Sigmoid colon (tissue), 7 donors: ENCODE measurements at places on chromosomes 1 and 21.
A peak's percentile ranks its signal among the peaks of the same experiment; 100 is the strongest.

DNA sequence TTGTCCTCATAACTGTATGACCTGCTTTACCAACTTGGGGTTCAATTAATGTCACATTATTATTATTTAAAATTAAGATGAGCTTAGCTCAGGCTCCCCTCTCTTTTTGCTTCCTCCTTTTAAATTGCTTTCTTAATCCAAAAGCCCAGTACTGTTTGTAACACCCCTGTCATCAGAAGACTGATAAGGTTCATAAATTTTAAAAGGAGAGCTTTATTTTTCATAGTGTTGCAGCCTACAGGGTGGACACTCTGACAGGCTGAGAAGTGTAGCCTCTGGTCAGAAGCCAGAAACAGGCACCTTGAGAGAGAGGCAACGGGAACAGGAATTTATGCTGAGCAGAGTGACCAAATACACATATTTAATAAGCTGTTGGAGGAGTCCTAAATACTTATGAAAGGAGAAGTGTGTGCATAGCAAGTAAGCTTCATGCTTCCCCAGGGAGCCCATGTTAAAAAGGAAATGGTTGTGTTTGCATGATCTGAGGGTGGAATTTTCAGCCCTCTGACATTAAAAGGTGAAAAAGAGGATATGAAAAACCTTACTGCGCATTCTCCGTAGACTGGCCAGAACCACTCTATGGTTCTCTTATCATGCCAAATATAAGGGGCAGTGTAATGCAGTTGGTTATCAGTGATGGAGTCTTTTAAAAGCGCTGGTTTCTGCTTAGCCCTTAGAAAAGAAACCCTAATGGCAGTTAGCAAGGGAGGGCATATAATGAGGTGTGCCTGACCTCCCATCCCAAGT lies 30.5 kb upstream of the FGGY start:
- DNase-seq = no peak
- no peak overlapping the region for H3K4me3 ChIP-seq
- peak overlapping the region; percentile 17 for H3K27ac ChIP-seq

- no peaks in the 10 kb centered on the region for H3K27me3 ChIP-seq
- DNase-seq = no peak
- H3K36me3 ChIP-seq = no peaks in the 10 kb centered on the region
- no peak overlapping the region for H3K27ac ChIP-seq
- H3K4me3 ChIP-seq = no peak overlapping the region
- no peaks in the 10 kb centered on the region for H3K4me1 ChIP-seq
Observed at GRCh38 chr1:105664495-105664894, 1392.0 kb upstream of the PRMT6 start.

DNA sequence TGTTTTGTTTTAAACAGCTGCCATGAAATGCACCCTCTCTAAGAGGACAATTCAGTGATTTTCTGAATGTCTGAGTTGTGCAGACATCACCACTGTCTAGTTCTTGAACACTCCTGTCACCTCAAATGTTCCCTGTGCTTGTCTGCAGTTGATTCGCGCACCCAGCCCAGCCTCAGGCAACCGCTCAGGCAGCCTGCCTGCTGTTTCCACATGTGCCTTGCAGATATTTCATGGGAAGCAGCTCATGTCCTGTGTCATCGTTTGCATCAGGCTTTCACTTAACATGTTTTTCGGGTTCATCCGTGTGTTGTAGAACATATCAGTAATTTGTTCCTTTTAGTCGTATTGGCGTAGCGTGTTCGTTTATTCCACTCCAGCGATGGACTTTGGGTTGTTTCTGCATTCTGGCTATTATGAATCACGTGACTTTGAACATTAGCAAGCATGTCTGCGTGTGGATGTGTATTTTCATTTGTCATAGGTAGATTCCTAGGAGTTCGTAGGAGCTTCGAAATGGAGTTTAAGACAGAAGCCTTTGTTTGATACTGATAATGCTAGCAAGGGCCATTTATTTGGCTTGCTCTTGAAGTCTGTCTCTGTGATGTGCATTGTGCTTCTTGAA lies 12.1 kb downstream of the ADARB1 start:
- no peaks in the 10 kb centered on the region for H3K27me3 ChIP-seq
- no peak overlapping the region for H3K27ac ChIP-seq
- H3K4me1 ChIP-seq = peaks cover 63% of the 10 kb centered on the region
- H3K36me3 ChIP-seq = no peaks in the 10 kb centered on the region
- H3K4me3 ChIP-seq = no peak overlapping the region

- peak overlapping the region; percentile 44 for H3K4me3 ChIP-seq
- peak overlapping the region; percentile 66 for H3K27ac ChIP-seq
- DNase-seq = peak; percentile 84
Observed at GRCh38 chr21:46661211-46661625, 25.7 kb downstream of the PRMT2 start.

DNA sequence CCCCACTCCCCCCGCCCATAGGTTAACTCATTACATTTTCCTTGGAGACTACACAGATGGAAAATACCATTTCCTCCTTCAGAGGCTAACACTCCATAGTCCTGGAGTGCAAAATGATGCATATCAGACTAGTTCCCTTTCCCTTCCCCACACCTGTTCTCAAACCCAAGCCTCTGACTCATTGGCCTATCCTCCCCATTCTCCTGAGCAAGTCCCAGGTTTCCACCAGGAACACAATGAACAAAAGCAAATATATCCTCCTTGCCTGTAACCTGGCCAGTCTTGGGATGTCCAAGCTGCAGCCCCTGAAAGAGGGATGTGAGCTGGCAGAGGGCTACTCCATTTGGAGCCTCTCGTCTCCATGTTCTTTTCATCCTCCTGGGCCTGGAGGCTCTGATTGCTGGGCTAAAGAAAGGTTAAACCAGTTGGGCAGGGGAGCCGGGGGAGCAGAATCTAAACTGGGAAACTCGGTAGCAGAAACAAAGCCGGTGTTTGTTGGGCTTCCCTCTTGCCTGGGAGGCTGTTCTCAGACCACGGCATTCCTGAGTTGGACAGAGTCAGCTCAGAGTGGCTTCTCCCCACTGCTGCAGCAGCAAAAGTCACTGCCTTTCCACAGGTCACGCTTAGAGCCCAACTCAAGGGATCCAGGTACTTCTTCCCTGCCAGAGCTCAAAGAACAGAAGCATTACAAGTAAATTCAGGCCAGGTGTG lies 13.9 kb downstream of the SSR2 start:
- H3K36me3 ChIP-seq = peaks cover 38% of the 10 kb centered on the region
- H3K27ac ChIP-seq = no peak overlapping the region
- DNase-seq = no peak
- no peaks in the 10 kb centered on the region for H3K4me1 ChIP-seq

GRCh38 chr1:154411525-154411924 lies 6.4 kb downstream of the IL6R start:
- DNase-seq = no peak
- peak overlapping the region; percentile 98 for H3K27ac ChIP-seq
- no peaks in the 10 kb centered on the region for H3K36me3 ChIP-seq
- no peak overlapping the region for H3K4me3 ChIP-seq

GRCh38 chr1:162357681-162358266 lies 18.9 kb downstream of the SPATA46 start:
- H3K36me3 ChIP-seq = peaks cover 8% of the 10 kb centered on the region
- no peak overlapping the region for H3K27ac ChIP-seq
- H3K27me3 ChIP-seq = no peaks in the 10 kb centered on the region
- H3K4me1 ChIP-seq = no peaks in the 10 kb centered on the region
- H3K4me3 ChIP-seq = no peak overlapping the region

DNA sequence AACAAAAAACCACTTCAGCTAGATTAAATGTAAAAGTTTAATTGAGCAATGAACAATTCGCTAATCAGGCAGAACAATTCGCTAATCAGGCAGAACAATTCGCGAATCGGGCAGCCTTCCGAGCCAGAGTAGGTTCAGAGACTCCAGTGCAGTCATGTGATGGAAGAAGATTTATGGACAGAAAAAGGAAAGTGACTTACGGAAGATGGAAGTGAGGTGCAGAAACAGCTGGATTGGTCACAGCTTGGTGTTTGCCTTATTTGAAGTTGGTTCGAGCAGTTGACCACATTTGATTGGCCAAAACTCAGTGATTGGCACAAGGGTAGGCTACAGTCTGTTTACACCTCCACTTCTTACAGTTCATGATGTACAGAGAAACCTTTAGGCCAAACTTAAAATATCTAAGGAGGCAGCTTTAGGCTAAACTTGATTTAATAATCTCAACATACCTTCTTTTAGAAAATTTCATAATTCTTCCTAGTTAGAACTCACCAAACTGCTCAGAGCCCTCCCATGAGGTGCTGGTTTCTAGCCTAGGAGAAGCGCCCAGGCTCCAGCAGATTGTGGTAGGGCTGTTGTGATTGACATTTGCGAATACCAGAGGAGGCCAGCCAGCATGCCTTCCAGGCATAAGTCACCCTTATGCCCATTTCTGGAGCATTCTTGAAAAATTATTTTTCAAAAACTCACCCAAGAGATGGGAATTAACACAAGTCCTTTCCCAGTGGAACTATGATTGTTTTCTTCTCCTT lies 22.8 kb upstream of the KCNC4 start:
- no peak overlapping the region for H3K4me3 ChIP-seq
- no peak for DNase-seq
- peak overlapping the region; percentile 72 for H3K27ac ChIP-seq
- H3K4me1 ChIP-seq = peaks cover 29% of the 10 kb centered on the region
- no peaks in the 10 kb centered on the region for H3K27me3 ChIP-seq
- H3K36me3 ChIP-seq = no peaks in the 10 kb centered on the region

DNA sequence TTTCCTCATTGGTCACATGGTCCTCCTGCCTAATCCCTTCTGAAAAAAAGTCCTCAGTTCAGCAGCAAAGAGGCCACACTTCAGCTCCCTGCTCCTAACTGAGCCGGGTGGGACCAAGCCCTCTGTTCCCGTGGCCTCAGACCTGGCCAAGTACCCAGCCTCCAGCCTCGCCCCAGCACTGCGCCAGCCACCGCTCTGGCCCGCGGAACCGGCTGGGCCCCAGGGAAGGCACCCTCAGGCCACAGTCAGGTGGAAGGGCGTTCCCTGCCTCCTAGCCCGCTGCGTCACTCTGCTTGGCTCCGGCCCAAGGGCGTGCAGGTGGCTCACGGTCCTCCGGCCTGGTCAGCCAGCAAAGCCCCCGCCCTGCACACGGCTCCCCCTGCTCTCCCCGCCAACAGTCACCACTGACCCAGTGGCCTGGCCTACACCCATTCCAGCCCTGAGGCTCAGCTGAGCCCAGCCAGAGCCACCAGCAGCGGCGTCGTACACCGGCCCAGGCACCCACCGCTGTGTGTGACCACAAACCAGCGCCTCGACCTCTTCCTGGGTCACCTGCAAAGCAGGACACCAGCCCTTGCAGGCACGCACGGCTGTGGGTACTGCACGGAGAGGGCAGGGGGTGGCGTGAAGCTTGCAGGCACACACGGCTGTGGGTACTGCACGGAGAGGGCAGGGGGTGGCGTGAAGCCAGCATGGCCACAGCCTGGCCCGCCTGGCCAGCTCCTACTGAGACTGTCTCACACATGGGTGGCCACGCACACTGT lies 19.4 kb downstream of the NADK start:
- peak overlapping the region; percentile 42 for H3K27ac ChIP-seq
- H3K36me3 ChIP-seq = peaks cover 64% of the 10 kb centered on the region
- H3K27me3 ChIP-seq = no peaks in the 10 kb centered on the region

- no peaks in the 10 kb centered on the region for H3K36me3 ChIP-seq
- H3K4me3 ChIP-seq = no peak overlapping the region
- H3K27ac ChIP-seq = no peak overlapping the region
- no peaks in the 10 kb centered on the region for H3K4me1 ChIP-seq
- H3K27me3 ChIP-seq = no peaks in the 10 kb centered on the region
Observed at GRCh38 chr1:83620016-83620415, 378.9 kb downstream of the TTLL7 start.

- peaks cover 7% of the 10 kb centered on the region for H3K4me1 ChIP-seq
- no peak overlapping the region for H3K27ac ChIP-seq
- DNase-seq = no peak
- H3K27me3 ChIP-seq = no peaks in the 10 kb centered on the region
Observed at GRCh38 chr1:87497380-87498203, 168.9 kb downstream of the LMO4 start.

- H3K27me3 ChIP-seq = no peaks in the 10 kb centered on the region
- no peaks in the 10 kb centered on the region for H3K36me3 ChIP-seq
- DNase-seq = no peak
- H3K4me1 ChIP-seq = no peaks in the 10 kb centered on the region
Observed at GRCh38 chr1:167515893-167516321, 2.4 kb downstream of the CD247 start.

DNA sequence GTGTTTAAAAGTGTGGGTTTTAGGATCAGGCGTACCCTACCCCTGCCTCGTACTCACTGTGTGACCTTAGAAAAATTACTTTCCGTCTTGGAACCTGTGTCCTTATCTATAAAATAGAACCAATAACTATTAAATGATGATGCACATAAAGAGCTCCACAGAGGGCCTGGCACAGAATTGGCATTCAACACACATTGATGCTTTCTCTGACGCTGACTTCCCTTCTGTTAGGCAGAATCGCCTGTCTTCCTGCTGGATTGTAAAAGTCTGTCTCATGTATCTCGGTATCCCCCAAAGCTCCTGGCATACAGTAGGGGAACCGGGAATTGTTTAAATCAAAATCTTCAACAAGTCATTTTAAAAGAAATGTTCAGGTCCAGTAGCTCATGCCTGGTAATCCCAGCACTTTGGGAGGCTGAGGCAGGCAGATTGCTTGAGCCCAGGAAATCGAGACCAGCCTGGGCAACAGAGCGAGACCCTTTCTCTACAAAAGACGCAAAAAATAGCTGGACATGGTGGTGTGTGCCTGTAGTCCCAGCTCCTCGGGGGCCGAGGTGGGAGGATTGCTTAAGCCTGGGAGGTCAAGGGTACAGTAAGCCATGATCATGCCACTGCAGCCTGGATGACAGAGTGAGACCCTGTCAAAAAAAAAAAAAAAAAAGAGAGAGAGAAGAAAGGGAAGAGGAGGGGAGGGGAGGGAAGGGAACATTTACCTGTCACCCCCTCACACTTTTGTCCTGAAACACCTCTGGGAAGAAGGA lies 41.3 kb upstream of the FHAD1 start:
- H3K36me3 ChIP-seq = no peaks in the 10 kb centered on the region
- peaks cover 46% of the 10 kb centered on the region for H3K4me1 ChIP-seq
- DNase-seq = peak; percentile 33

DNA sequence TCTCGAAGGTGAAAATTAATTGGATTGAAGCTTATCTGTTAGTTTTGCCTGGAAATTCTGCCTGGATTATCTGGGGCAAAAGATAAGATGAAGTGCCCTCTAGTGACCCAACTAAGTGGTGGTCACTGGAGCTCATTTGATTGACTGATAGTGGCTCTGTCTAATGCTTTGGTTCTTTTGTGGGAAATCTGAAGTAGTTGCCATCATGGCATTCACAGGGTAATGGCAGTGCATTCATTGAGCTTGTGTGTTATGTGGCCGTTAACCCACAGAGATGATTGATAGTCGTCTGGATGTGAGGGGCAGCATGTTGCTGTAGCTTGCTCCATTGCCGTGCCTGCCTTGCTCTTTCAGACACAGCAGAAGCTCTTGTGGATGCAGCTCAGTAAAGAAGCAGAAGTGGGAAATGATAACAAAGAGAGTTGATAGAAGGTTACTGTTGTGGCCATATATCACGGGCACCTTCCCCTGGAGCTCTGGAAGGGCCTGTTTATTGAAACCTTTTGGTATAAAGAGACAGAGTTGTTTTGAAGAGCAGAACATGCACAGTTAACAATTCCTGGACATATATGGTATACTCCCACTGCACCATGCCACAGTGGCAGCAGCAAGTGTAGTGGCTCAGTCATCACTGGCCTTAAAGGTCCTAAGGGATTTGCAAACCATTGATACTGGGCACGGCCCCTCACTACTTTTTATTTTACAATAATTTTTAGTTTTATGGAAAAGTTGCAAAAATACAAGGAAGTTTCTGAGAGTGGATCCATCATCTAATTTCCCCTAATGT lies 42.0 kb downstream of the CXADR start:
- H3K4me1 ChIP-seq = peaks cover 8% of the 10 kb centered on the region
- no peak overlapping the region for H3K4me3 ChIP-seq
- H3K27me3 ChIP-seq = no peaks in the 10 kb centered on the region
- DNase-seq = no peak
- H3K36me3 ChIP-seq = no peaks in the 10 kb centered on the region

- H3K36me3 ChIP-seq = no peaks in the 10 kb centered on the region
- H3K27me3 ChIP-seq = no peaks in the 10 kb centered on the region
- H3K27ac ChIP-seq = no peak overlapping the region
- H3K4me1 ChIP-seq = no peaks in the 10 kb centered on the region
- DNase-seq = no peak
Observed at GRCh38 chr1:112320058-112320457, 76.0 kb upstream of the CTTNBP2NL start.
